ENCODE measurements at places on chromosomes 2 and 18. TPM values are rescaled to one million over a fixed set of nuclear protein-coding genes. Genes with fewer than 3 reads are reported as not detected.

TNP1 gene
- not detected for total RNA-seq

ATG9A gene
- 78.2 TPM for total RNA-seq

RGPD8 gene
- total RNA-seq = 4.1 TPM

RPRM gene
- total RNA-seq = not detected

DRC1 gene
- total RNA-seq = not detected

PRSS56 gene
- total RNA-seq = not detected

B4GALT6 gene
- 5.3 TPM for total RNA-seq

SKA1 gene
- 0.44 TPM for total RNA-seq

ABCG8 gene
- total RNA-seq = not detected

CFAP221 gene
- 1.0 TPM for total RNA-seq

C18orf54 gene
- total RNA-seq = 1.4 TPM

LINC00305 gene
- total RNA-seq = not detected

All from left ventricle myocardium inferior (tissue), 1 donor.